ENCODE measurements at places on chromosomes 16 and 17. TPM values are rescaled to one million over a fixed set of nuclear protein-coding genes. Genes with fewer than 3 reads are reported as not detected.

The SLC38A8 gene
- not detected for total RNA-seq

The PRMT7 gene
- total RNA-seq = 90.9 TPM

The RUNDC3A gene
- total RNA-seq = 0.48 TPM

The TPPP3 gene
- total RNA-seq = 0.31 TPM

The AP2B1 gene
- total RNA-seq = 171 TPM

The CES5A gene
- total RNA-seq = not detected
